ENCODE measurements at places on chromosomes 7 and 10.

DNA sequence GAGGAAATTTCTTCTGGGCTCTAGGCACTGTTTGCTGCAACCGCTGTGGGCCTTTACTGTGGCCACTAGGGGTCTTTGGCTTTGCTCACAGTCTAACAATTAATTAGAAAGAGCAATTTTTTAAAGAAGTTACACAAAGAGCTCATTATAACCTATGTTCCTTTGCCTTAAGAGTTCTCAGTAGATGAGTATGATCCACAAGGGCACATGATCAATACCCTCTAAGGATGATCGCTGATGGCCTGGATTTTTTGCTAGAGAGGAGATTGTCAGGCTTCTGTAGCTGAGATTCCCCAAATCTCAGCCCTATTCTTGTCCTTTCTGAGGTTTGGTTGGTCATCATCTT, 80.8 kb upstream of the RHOBTB1 start:
- no peak for DNase-seq

- no peak for DNase-seq
These were observed 84.6 kb downstream of the ICA1 start for GRCh38 chr7:8177109-8177933.

- DNase-seq, result no peak
These were observed 47.2 kb downstream of the OSBPL3 start for GRCh38 chr7:24932815-24933214.

GRCh38 chr10:123472606-123473005, 193.5 kb upstream of the GPR26 start:
- DNase-seq, result no peak

DNA sequence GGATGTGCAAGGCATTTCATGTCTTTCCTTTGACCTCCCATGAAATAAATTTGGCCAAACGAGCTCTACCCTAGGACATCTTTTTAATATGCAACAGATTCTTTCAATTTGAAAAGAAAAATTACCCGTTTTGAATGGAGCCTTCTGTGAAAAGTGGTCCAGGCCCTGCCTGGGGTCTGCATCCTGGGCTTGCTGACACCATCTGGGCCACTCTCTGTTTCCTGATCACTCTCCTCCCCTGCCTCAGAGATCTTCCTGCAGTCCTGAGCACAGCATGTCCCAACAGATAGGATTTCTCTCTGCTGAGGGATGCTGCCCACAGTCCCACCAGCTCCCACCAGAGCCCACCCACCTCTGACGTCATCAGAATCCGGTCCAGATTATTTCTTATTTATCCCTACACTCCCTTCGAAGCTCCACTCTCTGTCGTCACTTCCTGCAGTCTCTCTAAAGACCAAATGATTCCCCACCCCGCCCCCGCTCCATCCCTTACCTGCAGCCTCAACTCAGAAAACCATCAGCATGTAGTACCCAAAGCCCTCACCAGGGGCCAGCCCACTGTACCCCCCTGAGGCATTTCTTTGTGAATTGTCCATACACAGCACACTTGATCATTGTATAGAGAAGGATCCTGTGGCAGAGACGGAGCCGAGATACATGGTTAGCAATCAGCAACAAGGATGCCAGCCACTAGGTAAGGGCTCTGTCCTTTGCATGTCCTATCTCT, 192.1 kb upstream of the MGMT start:
- no peak for DNase-seq

- no peak for DNase-seq
These were observed 57.8 kb upstream of the OPALIN start for GRCh38 chr10:96416643-96417042.

- DNase-seq, result no peak
These were observed 20.4 kb upstream of the C10orf71 start for GRCh38 chr10:49278497-49278981.

GRCh38 chr7:15905251-15906040, 219.0 kb upstream of the MEOX2 start:
- no peak for DNase-seq

- DNase-seq, result no peak
These were observed 326.4 kb downstream of the KCNMA1 start for GRCh38 chr10:77311186-77311585.

DNA sequence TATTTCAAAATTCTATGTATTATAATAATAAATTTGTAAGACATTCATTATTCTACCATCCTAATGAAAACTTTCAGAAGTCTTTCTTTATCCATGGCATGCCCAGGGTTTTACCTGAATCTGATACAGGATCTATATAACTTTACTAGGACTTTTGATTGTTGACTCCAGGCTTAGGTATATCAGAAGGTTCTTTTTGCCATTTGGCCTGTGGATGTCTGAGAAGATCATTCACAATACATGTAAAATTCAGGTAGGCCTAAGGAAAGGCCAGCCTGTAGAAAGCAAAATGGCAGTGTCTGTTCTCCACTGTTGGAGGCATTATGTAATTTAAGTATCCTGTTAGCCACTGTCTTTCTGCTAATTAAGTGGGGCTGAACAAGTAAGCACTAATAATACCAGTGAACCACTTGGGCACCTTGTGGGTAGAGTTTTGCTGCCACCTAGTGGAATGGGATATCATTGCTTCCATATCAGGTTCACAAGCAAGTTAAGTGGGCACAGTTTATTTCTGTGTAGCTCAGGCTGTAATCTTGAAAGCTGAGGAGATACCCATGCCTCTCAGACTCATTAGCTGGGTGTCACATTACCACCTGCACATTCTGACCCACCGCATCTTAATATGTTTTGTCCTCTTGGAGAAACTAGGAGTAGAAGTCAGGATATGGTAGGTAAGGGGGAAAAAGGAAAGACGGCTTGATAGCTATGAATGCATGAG, 105.5 kb downstream of the SEPTIN7 start:
- DNase-seq, result peak; percentile 34

DNA sequence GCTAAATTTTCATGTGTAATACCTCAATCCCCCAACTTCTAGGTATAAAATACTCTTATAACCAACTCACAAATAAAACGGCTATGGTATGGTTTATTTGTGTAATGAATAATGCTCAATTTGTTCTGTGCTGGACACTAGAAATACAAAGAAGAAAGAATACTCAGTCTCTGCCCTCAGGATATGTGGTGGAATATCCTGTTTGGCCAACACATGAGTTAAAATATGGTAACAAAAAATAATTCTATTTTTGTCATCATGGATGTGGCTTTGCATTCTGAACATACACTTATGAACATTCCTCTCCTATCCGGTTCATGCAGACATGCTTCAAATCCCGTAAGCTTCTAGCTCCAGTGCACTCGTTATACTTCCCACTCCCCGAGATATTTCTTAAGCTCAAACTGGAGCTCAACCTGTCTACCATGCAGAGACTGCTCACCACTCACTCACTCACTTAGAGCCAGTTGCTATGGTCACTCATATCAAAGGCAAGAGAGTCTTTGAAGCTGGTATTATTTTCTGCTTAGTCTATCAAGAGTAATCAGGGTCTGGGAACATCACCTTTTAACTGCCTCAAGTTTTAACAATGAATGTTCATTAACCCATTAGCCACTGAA, 53.8 kb upstream of the SLC16A12 start:
- no peak for DNase-seq

GRCh38 chr10:73763343-73763742, 18.5 kb upstream of the CHCHD1 start:
- no peak for DNase-seq

GRCh38 chr7:150982351-150982750, 4.2 kb upstream of the KCNH2 start:
- DNase-seq, result no peak

DNA sequence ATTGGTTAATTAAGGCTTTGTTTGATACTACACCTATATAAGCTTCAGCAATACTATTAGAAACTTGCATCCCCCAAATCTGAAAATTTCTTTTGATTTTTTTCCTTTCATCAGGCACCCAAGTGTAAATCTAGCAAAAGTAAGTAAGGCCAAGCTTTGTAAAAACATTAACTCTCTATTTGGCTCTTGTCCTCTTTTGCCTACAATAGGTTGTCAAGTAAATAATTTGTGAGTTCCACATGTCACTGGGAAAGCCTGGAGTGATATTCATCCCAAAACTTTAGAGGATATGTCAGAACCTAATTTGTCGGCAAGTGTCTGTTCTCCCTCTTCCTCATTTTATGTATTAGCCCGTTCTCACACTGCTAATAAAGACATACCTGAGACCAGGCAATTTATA, 492.4 kb downstream of the IPMK start:
- no peak for DNase-seq

DNA sequence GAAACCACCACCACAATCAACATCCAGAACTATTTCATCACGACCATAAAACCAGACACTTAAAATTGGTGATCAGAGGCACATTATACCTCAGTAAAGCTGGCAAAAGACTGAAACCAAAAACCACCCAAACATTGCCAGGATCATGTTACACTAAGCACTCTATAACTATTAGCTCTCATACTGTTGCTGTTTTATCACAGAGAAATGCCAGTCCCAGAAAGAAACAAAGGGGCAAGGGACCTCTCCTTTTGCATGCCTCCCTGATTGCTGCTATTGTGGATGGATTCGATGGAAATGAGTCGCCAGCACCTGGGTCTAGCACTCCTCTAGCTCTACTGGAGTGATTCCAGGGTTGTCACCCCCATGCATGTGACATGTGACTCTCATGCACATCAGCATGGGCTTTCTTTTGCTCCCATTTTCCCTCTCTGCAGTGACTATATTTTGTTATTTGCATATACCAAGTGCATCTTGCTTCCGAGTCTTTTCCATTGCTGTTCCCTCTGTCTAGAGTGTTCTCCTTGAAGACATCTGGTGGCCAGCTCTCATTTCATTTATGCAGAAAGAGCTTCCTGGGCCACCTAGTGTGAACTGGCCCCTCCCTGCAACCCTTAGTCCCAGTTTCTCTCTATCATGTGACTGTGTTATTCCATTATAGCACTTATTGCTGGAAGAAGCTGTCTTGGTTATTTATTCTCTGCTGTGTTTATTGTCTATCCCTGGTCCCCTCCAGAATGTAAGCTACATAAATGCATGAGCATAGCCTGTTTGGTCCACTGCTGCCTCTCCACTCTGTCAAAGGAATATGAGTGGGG, 300.6 kb downstream of the PLXNA4 start:
- no peak for DNase-seq

GRCh38 chr10:86967481-86967941, 771 bp upstream of the ADIRF start:
- DNase-seq, result no peak

DNA sequence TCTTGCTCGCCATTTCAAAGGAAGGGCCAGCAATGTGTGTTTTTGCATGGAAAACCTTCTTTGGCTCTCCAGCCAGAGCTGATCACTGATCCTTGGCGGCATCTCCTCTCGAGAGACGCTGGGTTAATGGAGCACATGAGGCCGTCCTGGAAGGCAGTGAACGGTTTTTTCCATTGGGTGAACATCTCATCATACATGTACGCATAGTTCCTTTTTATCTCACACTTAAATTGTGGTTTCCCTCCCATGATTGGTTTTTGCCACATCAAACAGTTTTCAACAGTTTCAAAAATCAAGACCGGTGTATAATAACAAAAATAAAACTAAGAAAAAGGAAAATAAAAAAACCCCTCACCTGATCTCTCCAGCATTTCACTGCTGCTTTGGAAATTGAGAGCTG, 276.4 kb downstream of the TCF7L2 start:
- no peak for DNase-seq

All from stimulated activated CD4-positive, alpha-beta T cell treated with anti-CD3 and anti-CD28 coated beads, Interleukin-1b, Interleukin-23, amount 100 ng/mL, for 1 hour (primary cell).